ENCODE measurements at places on chromosomes 6 and 20.

- no peak for DNase-seq
Measured at GRCh38 chr6:153511896-153512496, 380.9 kb upstream of the RGS17 start.

DNA sequence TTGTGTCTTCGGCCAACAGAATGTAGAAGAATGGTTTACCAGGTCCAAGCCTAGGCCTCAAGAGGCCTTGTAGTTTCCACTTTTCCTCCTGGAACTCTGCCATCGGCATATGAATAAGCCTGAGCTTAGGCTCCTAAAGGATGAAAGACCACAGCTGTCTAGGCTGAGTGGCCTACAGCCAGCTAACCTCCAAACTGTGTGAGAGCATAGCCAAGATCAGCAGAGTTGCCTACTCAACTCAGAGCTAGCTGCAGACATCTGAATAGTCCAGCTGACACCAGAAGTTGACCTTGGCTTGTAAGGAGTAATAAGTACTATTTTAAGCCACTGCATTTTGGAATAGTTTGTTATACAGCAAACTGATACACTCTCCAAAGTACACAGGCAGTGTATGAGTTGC, 52.6 kb upstream of the SMIM29 start:
- DNase-seq = no peak

GRCh38 chr20:55538261-55538908, 466.9 kb downstream of the CBLN4 start:
- DNase-seq = no peak

GRCh38 chr20:52974179-52974594, 2.0 kb downstream of the TSHZ2 start:
- DNase-seq = peak; percentile 50

- DNase-seq = no peak
Measured at GRCh38 chr20:63136296-63136695, 79.6 kb downstream of the YTHDF1 start.

DNA sequence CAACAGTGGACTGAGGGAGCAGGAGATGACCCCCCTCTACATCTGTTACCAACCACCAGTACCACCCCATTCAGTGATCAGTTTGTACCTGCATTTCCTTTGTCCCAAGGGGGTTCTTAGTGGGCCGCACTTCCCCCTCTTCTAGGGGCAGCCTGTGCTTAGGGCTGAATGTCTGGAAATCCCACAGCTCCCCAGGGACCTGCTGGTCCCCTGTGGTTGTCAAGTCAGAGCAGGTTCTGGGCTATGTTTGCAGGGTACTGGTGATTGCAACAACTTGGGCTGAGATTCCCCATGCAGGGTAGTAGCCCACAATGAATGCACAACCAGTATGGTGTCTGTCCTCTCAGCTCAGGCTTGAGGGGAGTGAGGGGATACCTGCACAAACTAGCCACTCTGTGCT, 39.7 kb upstream of the COL10A1 start:
- no peak for DNase-seq

DNA sequence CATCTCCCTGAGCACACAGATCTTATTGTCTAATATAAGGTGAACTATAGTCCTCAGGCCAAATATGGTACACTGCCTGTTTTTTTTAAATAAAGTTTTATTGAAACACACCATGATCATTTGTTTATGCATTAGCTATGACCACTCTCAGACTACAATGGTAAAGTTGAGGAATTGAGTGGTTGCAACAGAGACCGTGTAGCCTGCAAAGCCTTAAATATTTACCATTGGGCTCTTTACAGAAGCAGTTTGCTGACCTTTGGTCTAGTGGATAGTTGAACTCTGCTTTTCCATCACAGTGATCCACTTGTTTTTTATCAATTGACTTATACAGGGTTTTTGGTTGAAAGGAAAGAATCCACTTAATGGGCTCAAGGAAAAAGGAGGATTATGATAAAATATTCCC, 27.3 kb upstream of the METTL24 start:
- DNase-seq = no peak

- DNase-seq = no peak
Measured at GRCh38 chr6:37375376-37375775, 21.6 kb downstream of the RNF8 start.

DNA sequence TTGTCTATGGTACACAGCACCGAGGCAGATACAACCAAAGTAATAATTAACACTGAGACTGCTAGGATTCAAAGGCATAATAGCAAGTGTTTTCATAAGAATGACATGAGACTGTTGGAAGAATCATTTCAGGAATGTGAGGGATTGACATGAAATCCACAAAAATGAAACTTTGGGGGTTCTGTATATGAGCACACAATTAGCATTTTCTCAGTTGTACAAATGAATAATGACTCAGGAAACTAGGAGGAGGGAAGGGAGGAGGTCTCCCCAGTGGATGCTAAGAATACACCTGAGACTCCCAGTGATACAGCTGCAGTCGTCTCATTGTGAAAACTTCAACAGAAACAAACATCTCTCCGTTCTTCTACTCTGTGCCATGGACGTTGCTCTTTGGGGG, 428.4 kb upstream of the PLCB4 start:
- no peak for DNase-seq

DNA sequence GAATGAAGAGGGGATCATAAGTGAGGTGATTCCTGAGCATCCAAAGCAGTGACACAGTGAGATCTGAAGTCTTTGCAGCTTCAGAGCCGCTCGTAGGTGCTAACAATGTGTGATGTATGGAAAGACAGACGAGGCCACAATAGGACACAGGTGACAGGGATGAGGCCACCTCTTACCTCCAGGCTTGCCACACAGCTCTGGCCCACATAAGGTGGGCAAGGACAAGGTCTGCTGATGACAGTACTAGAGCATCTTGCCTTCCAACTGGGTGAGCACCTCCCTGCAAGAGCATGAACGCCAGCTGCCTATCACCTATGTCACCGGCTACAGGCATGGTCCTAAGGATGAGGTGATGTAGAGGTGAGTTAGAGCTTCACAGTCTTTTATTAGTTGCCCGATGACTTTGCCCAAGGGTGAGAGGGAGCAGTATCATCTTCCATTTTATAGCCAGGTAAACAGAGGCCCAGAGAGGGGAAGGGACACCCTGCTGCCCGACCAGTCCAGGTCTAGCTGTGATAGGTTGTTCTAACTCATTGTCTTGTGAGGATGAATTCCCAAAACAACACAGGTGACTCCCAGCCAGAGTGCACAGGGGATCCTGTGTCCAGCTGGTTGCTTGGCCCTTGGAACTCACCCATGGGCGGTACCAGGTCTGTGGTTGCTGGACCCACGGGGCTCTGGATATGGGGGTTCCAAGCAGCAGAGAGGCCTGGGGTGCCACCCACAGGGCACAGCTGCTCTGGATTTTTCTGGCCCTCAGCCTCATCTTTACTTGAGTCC, 6.2 kb upstream of the TGM6 start:
- DNase-seq = no peak

DNA sequence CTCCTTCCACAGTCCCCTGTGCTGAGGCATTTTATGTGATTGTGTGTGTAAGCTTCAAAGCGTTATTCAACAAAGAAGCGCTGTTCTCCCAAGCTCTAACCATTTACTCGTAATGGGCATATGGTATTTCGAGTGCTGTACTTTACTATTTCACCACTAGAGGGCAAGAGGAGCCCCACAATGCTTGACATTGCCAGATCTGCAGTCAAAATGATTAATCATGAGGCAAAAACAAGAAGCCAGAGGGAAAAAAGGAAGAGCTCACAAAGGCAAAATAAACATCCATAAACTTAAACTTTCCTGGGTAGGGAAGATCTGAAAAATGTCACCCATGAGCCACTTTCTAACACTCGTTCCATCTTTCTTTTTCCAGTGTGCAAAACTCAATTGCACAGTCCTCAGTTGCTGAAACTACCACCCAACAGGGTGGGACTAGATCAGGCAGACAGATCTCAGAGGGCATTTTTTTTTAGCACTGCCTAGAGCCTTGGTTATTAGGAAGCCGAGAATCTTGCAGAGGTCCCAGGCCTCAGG, 215.0 kb upstream of the PLCB4 start:
- DNase-seq = no peak

- no peak for DNase-seq
Measured at GRCh38 chr20:62241506-62241905, 3.2 kb downstream of the OSBPL2 start.

GRCh38 chr6:18245642-18246041, 18.7 kb downstream of the DEK start:
- peak; percentile 22 for DNase-seq

DNA sequence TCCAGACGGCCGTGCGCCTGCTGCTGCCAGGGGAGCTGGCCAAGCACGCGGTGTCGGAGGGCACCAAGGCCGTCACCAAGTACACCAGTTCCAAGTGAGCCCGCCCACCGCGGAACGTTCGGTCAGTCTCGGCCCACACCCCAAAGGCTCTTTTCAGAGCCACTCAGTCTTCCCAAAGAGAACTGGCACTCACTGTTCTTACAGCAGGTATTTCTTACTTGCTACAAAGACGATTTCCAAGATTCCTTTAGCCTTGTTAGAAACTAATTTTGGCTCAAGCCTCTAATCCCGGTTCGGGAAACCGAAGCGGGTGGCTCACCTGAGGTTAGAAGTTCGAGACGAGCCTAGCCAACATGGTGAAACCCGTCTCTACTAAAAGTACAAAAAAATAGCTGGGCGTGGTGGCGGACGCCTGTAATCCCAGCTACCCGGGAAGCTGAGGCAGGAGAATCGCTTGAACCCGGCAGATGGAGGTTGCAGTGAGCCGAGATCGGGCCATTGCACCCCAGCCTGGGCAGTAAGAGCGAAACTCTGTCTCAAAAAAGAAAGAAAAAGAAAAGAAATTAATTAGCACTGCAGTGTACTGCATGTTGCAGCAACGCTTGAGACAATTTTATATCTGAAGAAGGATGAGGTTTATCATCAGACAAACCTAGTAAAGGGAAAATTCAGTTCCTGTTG, 73.1 kb downstream of the OR2B2 start:
- no peak for DNase-seq

- no peak for DNase-seq
Measured at GRCh38 chr6:147055821-147056392, 148.3 kb upstream of the STXBP5 start.

DNA sequence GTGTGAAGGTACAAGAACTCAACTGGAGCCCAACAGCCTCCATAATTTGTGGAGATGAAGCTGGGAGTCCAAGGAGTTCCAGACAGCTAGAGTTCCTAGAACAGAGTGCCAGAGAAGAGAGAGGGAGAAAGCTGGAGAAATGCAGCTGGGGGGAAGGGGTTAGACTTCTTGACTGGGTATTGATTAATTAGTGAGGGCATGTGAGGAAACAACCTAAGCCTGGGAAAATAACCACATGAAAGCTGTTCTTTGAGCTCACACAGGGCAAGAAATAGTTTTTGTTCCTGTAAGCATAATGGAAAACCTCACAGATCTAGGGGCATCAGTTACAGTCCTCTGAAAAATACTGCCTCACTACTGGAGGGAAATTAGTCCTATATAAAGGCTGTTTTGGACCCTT, 230.5 kb upstream of the FKBP1C start:
- no peak for DNase-seq

- DNase-seq = no peak
Measured at GRCh38 chr20:57874141-57874540, 164.3 kb upstream of the PMEPA1 start.

DNA sequence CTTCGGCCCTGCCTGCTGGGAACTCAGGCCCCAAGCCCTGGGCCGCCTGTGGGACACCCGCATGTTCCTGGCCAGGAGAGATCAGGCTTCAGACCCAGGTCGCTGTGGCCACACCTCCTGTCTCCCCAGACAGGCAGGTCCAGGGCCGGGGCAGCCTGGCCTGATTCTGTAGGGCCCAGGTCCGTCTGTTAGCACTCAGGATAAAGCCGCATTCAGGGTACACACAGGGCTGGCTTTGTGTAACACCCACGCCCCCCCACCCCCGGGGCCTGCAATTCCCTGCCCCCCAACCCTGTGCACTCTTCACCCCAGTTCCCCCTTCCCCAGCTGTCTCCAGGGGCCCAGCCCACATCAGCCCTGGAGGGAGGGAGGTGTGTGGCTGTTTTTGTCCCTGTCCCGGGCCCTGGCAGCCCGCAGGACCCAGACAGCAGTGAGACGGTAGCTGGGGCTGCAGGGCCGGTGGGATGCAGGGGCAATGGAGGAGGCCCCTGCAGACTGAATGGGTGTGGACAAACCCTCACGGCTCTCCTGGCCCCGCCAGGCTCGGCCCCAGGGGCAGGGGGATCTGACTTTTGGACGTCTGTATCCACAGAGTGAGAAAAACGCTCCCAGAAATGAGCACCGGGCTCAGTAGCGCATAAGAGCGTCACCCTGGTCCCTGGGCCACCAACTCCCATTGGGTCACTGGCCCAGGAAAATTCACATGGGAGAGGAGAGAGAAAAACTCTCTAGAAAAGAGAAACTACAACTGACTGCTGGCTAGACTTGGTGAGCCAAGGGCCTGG, 42.4 kb upstream of the ZBP1 start:
- no peak for DNase-seq

DNA sequence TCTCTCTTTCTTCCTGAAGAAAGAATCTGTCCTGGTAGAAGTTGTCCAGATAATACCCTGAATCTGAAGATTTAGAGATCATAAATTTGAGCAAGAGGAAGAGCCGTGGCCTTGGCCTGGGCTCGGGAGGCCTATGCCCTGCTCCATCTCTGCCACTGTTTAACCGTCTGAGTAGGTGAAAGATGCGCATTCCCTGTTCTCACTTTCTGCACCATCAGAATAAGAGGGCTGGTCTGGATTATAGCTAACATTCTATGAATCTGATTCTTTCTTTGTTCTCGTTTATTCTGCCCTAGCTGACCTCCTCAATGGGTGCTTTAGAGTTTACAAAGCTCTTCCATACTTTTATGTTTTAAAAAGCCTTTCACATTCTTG, 51.3 kb downstream of the ELOVL4 start:
- no peak for DNase-seq

- no peak for DNase-seq
Measured at GRCh38 chr6:903761-904160, 210.8 kb upstream of the EXOC2 start.

GRCh38 chr20:20083807-20084206, 31.5 kb downstream of the CFAP61 start:
- DNase-seq = no peak

DNA sequence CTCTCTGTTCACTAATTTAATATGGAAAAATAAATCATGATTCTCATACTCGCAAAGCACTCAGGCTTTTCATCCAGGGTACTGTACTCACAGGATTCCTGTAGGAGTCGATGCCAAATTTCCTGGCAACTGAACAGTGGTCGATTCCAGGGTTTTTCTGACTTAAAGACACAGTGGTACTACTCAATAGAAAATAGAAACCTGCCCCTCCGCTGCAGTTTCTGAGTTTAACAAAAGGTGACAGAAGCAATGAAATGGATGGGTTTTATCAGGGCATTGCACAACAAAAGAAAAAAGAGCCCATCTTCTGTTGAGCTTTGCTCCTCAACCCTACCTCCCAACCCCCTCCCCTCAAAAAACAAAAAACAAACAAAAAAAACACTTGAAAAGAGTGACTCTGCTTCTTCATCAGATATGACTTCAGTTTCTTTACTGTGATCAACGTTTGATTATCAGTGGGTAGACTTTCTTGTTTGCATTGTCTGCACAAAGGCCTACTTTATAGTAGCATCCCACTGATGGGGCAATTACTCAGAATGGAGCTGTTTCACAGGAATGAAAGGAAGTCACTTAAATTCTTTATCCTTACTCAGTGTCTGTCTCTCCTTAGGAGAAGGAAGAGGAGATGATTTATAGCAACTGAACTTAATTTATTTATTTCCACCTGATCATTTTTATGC, 96.2 kb upstream of the FOXO3 start:
- no peak for DNase-seq

Data from stimulated activated CD4-positive, alpha-beta T cell treated with anti-CD3 and anti-CD28 coated beads, Interleukin-4, amount 100 ng/mL, for 48 hours (primary cell).